Thymus (tissue), 14 donors: ENCODE measurements at places on chromosomes 12 and 14. TPM values are rescaled to one million over a fixed set of nuclear protein-coding genes. Genes with fewer than 3 reads are reported as not detected.

- no peak for DNase-seq
- no peak overlapping the region for H3K4me3 ChIP-seq
- H3K27me3 ChIP-seq = no peaks in the 10 kb centered on the region
- no peaks in the 10 kb centered on the region for H3K4me1 ChIP-seq
Observed at GRCh38 chr14:72380456-72380855, 448.2 kb downstream of the RGS6 start.

- no peaks in the 10 kb centered on the region for H3K36me3 ChIP-seq
- no peak overlapping the region for H3K4me3 ChIP-seq
- no peak for DNase-seq
- no peaks in the 10 kb centered on the region for H3K27me3 ChIP-seq
Observed at GRCh38 chr12:99009654-99010296, 364.7 kb downstream of the APAF1 start.

DNA sequence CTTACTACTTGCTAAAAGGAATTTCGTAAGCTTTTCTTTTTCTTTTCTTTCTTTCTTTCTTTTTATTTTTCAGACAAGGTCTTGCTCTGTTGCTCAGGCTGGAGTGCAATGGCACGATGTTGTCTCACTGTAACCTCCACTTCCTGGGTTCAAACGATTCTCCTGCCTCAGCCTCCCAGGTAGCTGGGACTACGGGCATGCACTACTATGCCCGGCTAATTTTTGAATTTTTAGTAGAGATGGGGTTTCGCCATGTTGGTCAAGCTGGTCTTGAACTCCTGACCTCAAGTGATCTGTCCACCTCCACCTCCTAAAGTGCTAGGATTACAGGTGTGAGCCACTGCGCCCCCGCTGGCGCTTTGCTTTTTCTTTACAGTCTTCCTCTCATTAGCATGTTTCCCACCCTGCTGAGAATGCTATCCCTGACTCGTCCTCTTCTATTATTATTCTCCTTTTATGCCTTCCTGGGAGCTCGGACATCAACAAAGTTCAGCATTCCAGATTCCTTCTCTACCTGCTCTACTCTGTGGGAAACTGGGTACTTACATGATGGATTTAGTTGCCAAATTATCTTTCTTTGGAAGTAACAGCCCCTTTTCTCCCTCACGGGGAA, 3.1 kb downstream of the MTHFD1 start:
- no peaks in the 10 kb centered on the region for H3K27me3 ChIP-seq
- no peak for DNase-seq
- H3K4me3 ChIP-seq = no peak overlapping the region
- H3K4me1 ChIP-seq = peaks cover 3% of the 10 kb centered on the region
- H3K27ac ChIP-seq = no peak overlapping the region
- no peaks in the 10 kb centered on the region for H3K36me3 ChIP-seq

DNA sequence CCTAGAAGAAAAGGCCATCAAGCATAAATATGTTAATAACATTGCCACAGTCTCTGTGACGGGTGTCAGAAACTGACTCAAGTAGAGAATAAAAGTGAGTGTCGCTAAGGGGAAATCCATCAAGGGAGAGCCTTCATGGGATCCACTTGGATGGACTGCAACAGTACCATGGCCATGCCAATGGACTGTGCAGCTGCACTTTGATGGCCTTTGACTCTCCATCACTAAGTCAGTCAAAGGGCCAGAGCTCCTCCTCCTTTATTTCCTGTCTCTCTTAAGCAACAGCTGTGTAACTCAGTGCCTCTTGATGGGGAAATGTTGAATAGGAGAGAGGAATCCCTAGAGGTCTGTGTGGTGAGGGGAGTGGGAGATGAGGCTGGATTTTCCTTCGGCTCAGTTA, 335.2 kb downstream of the BMP4 start:
- DNase-seq = no peak
- H3K36me3 ChIP-seq = no peaks in the 10 kb centered on the region
- H3K27me3 ChIP-seq = no peaks in the 10 kb centered on the region
- no peak overlapping the region for H3K4me3 ChIP-seq
- H3K27ac ChIP-seq = no peak overlapping the region

GRCh38 chr12:23376238-23376637, 573.2 kb downstream of the SOX5 start:
- H3K4me3 ChIP-seq = no peak overlapping the region
- H3K27ac ChIP-seq = no peak overlapping the region
- H3K4me1 ChIP-seq = no peaks in the 10 kb centered on the region
- no peak for DNase-seq
- H3K27me3 ChIP-seq = no peaks in the 10 kb centered on the region

DNA sequence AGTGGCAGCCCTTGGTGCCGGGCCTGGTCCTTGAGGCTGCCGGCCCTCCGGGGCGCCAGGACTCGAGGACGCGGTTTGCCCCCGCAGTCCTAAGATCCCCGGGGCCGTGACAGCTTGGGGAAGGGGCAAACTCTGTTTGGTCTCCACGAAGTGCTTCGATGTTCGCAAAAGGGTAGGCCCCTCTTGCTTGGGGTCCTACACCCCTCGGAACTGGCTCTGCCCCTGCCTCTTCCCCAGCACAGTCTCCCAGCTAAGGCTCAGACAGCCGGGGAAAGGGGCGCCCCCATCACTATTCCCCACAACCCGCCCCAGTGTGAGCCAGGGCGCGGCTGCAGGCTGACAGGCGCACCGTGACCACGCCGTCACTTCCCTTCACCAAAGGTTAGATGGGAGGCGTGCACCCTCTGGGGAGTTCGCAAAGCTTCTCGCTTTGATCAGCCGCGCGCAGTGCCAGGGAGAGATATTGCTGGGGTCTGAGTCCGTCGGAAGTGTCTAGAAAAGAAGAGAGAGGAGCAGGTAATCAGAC, 7.2 kb upstream of the OTX2 start:
- H3K4me3 ChIP-seq = no peak overlapping the region
- H3K27me3 ChIP-seq = peaks cover 49% of the 10 kb centered on the region
- no peak overlapping the region for H3K27ac ChIP-seq
- no peaks in the 10 kb centered on the region for H3K36me3 ChIP-seq
- DNase-seq = no peak

GRCh38 chr14:91523972-91524371, 13.9 kb upstream of the PPP4R3A start:
- H3K27ac ChIP-seq = no peak overlapping the region
- no peak for DNase-seq
- no peaks in the 10 kb centered on the region for H3K36me3 ChIP-seq

DNA sequence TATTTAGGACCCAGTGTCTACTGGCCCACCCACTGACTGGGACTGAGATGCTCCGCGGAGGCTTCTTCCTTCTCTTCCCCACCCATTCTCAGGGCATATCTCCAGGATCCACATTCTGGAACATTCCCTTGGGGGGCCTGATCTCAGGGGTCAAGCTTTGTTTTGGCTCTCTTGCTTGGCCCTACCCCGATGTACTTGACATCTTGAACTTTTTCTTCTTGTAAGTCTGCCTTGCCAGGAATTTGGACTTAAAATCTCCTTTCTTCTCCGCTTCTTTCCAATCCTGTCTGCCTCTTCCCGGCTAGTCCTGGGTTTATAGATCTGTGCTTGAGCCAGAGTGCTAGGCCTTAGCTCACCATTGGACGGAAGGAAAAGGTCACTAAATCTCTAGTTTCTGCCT, 22.1 kb downstream of the DACT1 start:
- H3K4me1 ChIP-seq = no peaks in the 10 kb centered on the region
- DNase-seq = no peak
- no peaks in the 10 kb centered on the region for H3K36me3 ChIP-seq
- no peak overlapping the region for H3K27ac ChIP-seq
- no peak overlapping the region for H3K4me3 ChIP-seq

GRCh38 chr12:110067531-110067930, 19.2 kb upstream of the C12orf76 start:
- no peak overlapping the region for H3K4me3 ChIP-seq
- no peak overlapping the region for H3K27ac ChIP-seq
- no peaks in the 10 kb centered on the region for H3K4me1 ChIP-seq
- H3K27me3 ChIP-seq = no peaks in the 10 kb centered on the region
- no peak for DNase-seq

AMIGO2 gene
- total RNA-seq = 2.0 TPM

CABP1 gene
- 0.24 TPM for total RNA-seq

DNA sequence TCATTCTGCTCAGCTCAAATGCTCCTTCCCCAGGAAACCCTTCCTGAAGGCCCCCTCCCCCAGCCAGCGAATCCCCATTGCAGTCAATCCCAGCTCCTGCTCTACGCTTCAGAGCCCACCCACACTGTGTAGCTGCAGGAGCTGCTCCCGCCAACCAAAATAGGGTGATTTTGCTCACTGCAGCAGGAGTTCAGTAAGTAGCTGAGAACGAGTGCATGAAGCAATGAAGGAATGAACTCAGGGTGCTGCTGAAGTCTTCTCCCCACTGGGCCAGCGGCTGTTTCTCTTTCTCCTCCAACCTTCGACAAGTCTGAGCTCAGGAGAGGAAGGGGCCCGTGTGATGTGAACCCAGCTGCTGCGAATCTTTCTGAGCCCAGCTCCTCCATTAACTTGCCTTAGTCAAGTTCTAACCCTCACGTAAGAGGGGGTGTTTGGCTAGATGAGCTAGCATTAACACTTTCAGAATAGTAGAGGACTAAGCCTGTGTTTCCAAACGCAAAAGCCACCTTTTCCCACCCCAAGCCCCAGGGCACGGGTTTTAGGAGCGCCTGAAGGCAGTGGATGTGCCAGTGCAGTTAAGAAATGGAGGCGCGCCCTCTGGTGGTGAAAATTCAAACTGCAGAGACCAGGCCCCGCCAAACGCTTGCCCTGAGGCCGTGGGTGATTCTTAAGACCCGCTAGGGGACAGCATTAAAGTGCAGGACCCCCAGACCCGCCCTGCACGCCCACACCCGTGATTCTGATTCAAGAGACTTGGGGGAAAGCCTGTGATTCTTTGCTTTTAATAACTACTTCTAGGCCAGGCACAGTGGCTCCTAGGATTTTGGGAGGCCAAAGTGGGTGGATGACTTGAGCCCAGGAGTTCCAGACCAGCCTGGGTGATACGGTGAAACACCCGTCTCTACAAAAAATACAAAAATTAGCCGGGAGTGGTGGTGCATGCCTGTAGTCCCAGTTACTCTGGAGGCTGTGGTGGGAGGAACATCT, 11.9 kb upstream of the SERPINA4 start:
- peaks cover 4% of the 10 kb centered on the region for H3K27me3 ChIP-seq
- no peak for DNase-seq
- no peaks in the 10 kb centered on the region for H3K4me1 ChIP-seq
- H3K36me3 ChIP-seq = no peaks in the 10 kb centered on the region
- no peak overlapping the region for H3K27ac ChIP-seq
- no peak overlapping the region for H3K4me3 ChIP-seq

GSC gene
- total RNA-seq = 0.52 TPM

DNA sequence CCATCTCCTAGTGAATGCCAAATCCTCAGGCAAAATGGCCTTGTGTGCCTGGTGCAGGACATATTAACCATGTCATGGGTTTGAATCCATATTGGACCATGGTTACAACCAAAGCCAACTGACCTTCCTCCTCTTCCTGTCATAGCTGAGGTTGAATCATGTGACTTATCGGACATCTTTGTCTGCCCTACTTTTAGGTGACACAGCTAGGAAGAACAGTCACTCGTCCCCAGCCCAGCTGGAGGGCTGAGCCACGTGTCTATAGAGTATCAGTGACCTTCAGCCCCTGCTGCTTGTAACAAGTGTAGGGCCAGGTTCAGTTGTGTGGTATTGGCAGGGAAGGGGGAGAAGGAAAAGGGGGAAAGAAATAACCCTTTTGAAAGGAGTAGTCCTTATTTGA, 225.2 kb downstream of the KTN1 start:
- H3K4me1 ChIP-seq = peaks cover 11% of the 10 kb centered on the region
- no peaks in the 10 kb centered on the region for H3K27me3 ChIP-seq
- H3K27ac ChIP-seq = no peak overlapping the region
- DNase-seq = no peak
- H3K36me3 ChIP-seq = no peaks in the 10 kb centered on the region

GRCh38 chr12:76568130-76568529, 8.6 kb upstream of the OSBPL8 start:
- H3K27me3 ChIP-seq = no peaks in the 10 kb centered on the region
- no peak overlapping the region for H3K27ac ChIP-seq
- no peaks in the 10 kb centered on the region for H3K36me3 ChIP-seq
- H3K4me1 ChIP-seq = no peaks in the 10 kb centered on the region

- no peaks in the 10 kb centered on the region for H3K27me3 ChIP-seq
- no peaks in the 10 kb centered on the region for H3K36me3 ChIP-seq
- peaks cover 15% of the 10 kb centered on the region for H3K4me1 ChIP-seq
- H3K4me3 ChIP-seq = no peak overlapping the region
- no peak overlapping the region for H3K27ac ChIP-seq
Observed at GRCh38 chr12:77062396-77062795, 3.0 kb downstream of the E2F7 start.

PIWIL1 gene
- total RNA-seq = 0.28 TPM

PTMS gene
- total RNA-seq = 21.9 TPM

- H3K4me3 ChIP-seq = no peak overlapping the region
- H3K27ac ChIP-seq = no peak overlapping the region
- H3K4me1 ChIP-seq = no peaks in the 10 kb centered on the region
- H3K27me3 ChIP-seq = no peaks in the 10 kb centered on the region
- H3K36me3 ChIP-seq = no peaks in the 10 kb centered on the region
- no peak for DNase-seq
Observed at GRCh38 chr14:72576258-72576657, 317.6 kb downstream of the DPF3 start.

- H3K27me3 ChIP-seq = no peaks in the 10 kb centered on the region
- H3K4me1 ChIP-seq = peaks cover 59% of the 10 kb centered on the region
- H3K27ac ChIP-seq = no peak overlapping the region
- H3K36me3 ChIP-seq = no peaks in the 10 kb centered on the region
- no peak for DNase-seq
- H3K4me3 ChIP-seq = no peak overlapping the region
Observed at GRCh38 chr12:107328442-107329133, 235.2 kb upstream of the CRY1 start.

DNA sequence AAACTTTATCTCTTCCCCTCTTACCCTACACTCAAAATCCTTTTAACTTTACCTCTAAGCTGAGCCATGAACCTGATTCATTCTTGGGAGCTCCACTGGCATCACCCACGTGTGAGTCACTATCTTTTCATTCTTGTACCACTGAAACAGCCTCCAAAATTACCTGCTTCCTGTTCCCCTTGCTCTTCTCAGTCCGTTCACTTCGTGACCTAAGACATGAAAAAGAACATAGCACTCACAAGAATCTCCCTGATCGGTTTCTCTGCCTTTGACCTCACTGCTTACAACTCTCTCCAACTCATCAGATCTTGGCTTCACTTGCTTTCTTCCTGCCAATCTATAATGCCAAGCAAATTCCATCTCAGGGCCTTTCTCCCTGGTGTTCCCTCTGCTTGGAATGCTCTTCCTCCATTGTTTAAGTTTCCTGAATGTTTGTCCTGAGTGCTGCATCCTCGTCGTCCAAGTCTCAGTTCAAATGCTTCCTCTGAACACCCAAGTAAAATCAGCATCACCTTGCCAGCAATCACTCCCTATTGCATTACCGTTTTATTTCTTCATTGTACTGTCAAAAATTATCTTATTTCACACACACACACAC, 9.2 kb downstream of the GLIPR1 start:
- H3K36me3 ChIP-seq = no peaks in the 10 kb centered on the region
- H3K4me1 ChIP-seq = no peaks in the 10 kb centered on the region
- DNase-seq = no peak
- no peak overlapping the region for H3K27ac ChIP-seq
- H3K27me3 ChIP-seq = no peaks in the 10 kb centered on the region
